Sigmoid colon (tissue), 7 donors: ENCODE measurements at places on chromosomes 12 and 14. TPM values are rescaled to one million over a fixed set of nuclear protein-coding genes. Genes with fewer than 3 reads are reported as not detected.

- H3K27me3 ChIP-seq, result no peaks in the 10 kb centered on the region
- H3K4me1 ChIP-seq, result no peaks in the 10 kb centered on the region
- no peak overlapping the region for H3K4me3 ChIP-seq
- H3K27ac ChIP-seq, result no peak overlapping the region
Observed at GRCh38 chr12:674272-674781, 11.1 kb upstream of the NINJ2 start.

DNA sequence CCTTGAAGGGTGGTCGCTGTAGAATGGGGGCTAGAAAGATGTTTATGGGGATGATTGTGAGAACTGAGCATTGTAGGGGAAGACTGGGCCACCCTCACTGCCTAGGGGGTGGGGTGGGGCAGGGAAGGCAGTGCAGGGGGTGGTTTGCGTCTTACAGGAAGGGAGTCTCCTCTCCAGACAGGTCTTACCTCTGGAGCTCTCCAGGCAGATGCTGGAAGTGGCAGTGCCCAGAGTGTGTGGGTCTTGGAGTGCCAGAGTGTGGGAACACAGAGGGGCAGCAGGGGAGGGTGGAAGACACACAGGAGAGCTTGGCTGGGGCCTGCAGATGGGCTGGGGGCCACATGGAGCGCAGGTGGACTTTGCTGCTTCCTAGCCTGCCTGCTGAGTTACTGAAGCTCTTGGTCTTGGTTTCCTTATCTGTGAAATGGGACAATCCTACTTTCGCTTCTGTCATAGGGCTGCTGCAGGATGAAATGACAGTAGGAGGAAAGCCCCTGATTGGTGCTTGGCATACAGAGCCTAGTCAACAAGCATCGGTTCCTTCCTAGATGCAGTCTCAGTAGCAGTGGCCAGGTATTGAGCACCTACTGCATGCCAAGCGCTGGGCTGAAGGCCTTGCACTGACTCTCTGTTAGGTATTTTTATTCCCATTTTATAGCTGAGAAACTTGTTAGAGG is 118.3 kb downstream of the SLC25A47 start:
- no peak overlapping the region for H3K27ac ChIP-seq
- H3K4me1 ChIP-seq, result peaks cover 25% of the 10 kb centered on the region
- DNase-seq, result no peak
- no peaks in the 10 kb centered on the region for H3K27me3 ChIP-seq
- no peaks in the 10 kb centered on the region for H3K36me3 ChIP-seq

DNA sequence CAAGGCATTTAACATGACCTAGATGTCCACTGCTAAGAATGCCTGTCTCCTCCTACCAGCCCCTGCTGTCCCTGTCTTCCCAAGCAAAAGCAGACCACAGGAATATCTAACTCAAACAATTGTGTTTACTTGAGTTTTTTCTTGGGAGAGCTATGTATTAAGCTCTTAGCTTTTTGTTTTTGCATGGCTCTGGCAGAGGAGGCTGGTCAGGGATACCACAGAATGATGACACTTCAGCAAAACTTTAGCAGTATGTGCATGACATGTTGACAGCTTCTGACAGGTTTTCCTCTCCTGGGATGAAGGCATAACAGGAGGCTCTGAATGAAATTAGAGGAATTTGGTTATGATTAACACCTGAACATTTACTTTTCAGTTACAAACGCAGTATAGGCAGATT is 6.9 kb downstream of the TMBIM6 start:
- H3K36me3 ChIP-seq, result peaks cover 7% of the 10 kb centered on the region
- DNase-seq, result no peak
- no peak overlapping the region for H3K27ac ChIP-seq
- H3K4me1 ChIP-seq, result peaks cover 89% of the 10 kb centered on the region
- no peaks in the 10 kb centered on the region for H3K27me3 ChIP-seq
- no peak overlapping the region for H3K4me3 ChIP-seq

DNA sequence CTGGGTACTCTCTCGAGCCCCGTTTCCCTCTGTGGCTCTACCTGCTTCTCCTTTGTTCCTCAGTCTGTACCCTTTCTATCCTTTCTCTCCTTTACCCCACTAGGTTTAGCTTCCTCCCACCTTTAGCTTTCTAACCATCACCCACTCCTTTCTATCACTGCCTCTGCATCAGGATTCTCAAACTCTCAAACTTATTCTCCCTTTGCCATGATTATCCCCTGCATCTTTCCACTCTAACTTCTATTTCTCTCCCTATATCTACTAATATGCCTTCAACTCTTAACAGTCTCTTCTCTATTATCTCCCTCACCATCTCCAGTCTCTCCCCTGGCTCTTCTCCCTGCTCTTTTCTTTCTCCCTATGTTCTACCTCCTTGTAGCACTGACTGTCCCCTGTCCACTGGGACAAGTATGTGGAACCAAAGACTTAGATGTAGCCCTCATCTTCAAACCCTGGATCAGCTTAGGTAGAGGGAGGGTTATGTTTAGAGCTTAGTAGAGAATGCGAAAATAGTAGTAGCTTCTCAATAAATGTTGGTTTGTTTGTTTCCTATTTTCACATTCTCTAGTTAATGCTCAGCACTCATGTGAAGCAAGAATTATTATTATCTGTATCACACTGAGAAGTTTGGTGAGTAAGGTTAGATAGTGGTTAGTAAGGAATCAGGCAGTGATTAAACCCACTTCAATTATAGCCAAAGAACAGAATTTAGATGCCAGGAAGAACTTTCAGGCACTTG is 3.4 kb downstream of the GDF11 start:
- H3K27ac ChIP-seq, result peak overlapping the region; percentile 79
- DNase-seq, result peak; percentile 4
- no peak overlapping the region for H3K4me3 ChIP-seq
- H3K27me3 ChIP-seq, result no peaks in the 10 kb centered on the region
- H3K36me3 ChIP-seq, result peaks cover 5% of the 10 kb centered on the region

Gene GUCY2C
- total RNA-seq, result 0.55 TPM

Gene RNASE7
- not detected for total RNA-seq

- no peak overlapping the region for H3K4me3 ChIP-seq
- no peaks in the 10 kb centered on the region for H3K4me1 ChIP-seq
- DNase-seq, result no peak
- no peaks in the 10 kb centered on the region for H3K36me3 ChIP-seq
- no peak overlapping the region for H3K27ac ChIP-seq
Observed at GRCh38 chr14:25381498-25381897, 331.6 kb upstream of the STXBP6 start.

DNA sequence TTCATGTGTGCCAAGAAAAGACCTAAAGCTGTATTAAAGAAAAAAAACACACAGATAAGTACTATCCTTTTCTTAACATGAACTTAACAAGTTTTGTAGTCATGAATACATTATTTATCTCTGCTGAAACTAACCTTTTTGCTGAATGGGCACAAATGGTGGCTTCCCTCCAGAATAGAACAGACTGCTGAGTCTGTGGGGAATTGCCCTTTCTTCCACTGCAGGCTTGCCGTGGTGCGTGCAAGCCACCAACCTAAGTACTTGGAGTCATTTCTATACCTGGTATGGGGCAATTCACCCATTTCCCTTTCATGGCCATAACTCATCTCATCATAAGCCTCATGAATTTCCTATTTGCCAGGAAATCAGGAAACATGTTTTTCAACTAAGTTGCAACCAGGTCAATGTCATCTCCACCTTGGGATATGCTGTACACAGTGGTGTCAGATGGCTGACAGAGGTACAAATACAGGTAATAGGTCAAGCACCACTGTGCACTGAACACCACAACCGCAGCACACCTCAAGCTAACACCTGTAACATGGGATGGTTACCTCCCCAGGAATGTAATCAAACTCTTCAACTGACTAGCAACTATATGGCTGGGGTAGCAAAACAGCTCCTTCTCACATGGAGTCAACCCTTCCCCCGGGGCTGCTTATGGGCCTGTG is 49.9 kb downstream of the CATSPERB start:
- H3K27ac ChIP-seq, result no peak overlapping the region
- DNase-seq, result no peak
- H3K4me3 ChIP-seq, result no peak overlapping the region
- H3K36me3 ChIP-seq, result no peaks in the 10 kb centered on the region

Gene LAG3
- total RNA-seq, result 6.9 TPM

DNA sequence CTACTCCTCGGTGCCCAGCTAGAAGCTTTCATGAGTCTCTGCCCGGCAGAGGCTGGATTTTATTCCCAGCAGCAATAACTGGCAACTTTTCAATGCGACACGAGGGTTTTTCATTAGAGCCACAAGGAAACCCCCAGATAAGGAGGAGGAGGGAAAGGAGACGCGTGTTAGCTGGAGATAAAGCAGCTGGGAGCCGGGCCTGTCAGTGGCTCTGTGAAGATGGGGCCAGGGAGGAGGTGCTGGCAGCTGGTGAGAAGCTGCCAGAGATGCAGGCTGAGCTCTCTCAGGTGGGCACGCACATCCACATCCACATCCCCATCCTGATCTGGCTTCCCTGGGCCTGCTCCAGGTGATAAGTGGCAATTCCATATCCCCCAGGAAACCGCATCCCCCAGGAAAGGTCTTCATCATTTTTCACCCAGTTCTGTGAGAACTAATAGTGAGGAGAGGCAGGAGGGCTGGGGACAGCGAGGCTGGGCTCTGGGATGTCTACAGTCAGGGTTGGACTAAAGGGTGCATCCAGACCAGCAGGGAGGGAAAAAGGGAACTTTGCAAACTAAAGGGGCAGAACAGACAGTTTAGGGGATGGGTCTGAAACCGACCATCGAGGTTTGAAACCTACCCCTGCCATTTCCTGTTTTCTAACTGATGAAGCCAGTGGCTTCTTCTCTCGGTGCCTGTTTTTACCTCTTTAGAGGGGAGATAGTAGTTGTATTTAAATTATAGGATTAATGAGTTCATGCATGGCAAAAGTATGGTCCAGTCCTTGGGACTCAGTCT is 413.2 kb downstream of the DPF3 start:
- DNase-seq, result no peak
